ENCODE measurements at places on chromosomes 4 and X.

GRCh38 chr4:15906020-15906443 is 32.5 kb downstream of the FGFBP1 start:
- no peaks in the 10 kb centered on the region for H3K36me3 ChIP-seq
- no peak for DNase-seq
- no peaks in the 10 kb centered on the region for H3K27me3 ChIP-seq
- no peak overlapping the region for H3K4me3 ChIP-seq
- no peak overlapping the region for H3K27ac ChIP-seq

DNA sequence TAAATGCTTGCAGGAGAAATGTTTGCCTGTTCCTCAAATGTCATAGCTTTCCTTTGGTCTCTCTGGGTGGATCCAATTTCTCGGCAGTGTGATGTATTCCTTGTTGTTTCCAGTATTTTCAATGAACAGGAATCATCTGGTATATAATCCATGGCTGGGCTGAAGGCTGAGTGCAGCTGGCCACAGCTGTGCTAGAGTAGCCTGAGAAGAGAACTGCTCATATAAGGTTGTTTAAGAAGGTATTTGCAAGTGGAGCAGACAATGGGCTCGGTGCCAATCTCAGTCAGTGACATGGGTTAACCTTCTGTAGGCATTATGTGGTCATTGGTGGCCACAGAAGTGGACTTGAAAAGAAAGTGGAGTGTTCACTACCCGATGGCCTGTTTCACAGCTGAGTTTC is 390.3 kb downstream of the SPRY1 start:
- peaks cover 3% of the 10 kb centered on the region for H3K4me1 ChIP-seq
- peak overlapping the region; percentile 75 for H3K27ac ChIP-seq
- DNase-seq, result no peak
- H3K4me3 ChIP-seq, result no peak overlapping the region
- H3K27me3 ChIP-seq, result no peaks in the 10 kb centered on the region
- no peaks in the 10 kb centered on the region for H3K36me3 ChIP-seq

GRCh38 chr4:102579794-102580462 is 78.8 kb downstream of the NFKB1 start:
- H3K36me3 ChIP-seq, result peaks cover 8% of the 10 kb centered on the region
- H3K4me3 ChIP-seq, result no peak overlapping the region
- no peak for DNase-seq
- H3K27ac ChIP-seq, result no peak overlapping the region
- no peaks in the 10 kb centered on the region for H3K4me1 ChIP-seq

DNA sequence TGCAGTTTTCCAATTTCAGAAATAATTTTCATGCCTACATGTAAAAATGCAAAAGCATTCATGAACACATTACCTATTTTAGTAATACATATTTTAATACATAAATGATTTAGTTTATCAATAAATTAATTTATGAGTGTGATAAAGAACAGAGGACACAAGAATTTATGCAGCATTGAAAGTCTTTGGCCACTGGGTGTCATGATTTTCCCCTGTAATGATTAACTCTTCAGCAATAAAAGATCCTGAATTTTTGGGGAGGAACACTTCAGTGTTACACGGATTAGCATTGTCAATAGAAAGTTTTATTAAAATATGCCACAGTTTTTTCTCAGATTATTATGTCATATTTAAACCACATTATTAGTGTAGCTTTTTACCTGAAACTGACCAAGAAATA is 8.6 kb upstream of the VCX2 start:
- no peak overlapping the region for H3K4me3 ChIP-seq
- no peaks in the 10 kb centered on the region for H3K36me3 ChIP-seq
- no peaks in the 10 kb centered on the region for H3K27me3 ChIP-seq
- no peaks in the 10 kb centered on the region for H3K4me1 ChIP-seq

DNA sequence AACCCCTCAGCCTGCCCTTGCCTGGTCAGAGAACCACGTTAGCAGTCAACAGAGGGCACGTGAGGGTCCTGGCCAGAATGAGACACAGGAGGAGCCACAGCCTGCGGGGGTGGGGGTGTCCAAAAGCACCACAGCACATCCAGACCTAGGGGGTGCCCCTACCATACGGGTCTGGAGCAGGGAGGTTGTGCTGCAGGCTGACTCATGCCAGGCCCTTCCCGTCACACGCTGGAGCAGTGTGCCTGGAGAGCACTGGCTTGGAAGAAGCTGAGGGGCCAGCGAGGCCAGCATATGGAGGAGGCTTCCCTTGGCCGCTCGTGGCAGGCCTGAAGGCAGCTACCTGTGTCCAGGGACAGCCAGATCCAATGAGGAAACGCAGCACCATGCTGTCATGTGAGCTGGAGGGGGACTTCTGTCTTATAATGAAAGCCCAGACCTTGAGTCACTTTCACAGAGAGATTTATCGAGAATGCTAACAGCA is 1.5 kb upstream of the IRAK1 start:
- no peak overlapping the region for H3K4me3 ChIP-seq
- H3K4me1 ChIP-seq, result no peaks in the 10 kb centered on the region
- no peak overlapping the region for H3K27ac ChIP-seq

DNA sequence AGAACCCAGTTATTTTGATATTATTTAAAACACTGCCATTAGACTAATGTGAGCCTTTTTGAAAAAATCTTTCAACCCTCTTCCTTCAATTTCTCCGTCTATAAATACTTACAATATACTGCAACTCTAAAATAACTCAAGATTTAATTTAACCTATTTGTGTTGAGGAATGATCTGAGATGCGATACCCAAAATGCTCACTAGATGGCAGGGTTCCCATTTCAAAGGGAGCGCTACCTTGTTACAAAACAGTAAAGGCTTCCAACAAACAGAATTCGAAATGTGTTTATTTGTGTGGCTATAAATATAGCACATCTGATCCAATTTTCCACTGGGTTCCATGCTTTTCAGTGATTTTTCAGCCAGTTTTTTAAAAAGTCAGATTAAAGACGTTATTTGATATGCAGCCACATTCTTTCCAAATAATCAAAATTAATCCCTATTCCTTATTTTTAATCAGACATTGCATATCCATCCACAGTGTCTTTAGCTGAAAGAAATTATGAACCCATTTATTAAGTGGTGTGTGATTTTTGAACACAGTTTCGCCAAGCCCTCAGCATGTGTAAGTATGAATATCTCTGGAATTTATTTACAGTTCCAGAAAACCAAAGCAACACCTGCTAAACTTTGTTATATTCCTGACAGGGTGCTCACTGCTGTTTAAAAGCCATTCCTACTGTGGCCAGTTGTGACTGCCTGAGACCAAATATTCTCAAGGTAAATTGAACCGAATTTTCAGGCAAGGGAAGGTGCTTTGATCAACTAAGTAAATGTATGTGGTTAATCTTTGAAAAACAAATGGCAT is 668.0 kb upstream of the LCORL start:
- H3K4me1 ChIP-seq, result no peaks in the 10 kb centered on the region
- no peak overlapping the region for H3K27ac ChIP-seq
- H3K27me3 ChIP-seq, result no peaks in the 10 kb centered on the region
- no peak for DNase-seq

DNA sequence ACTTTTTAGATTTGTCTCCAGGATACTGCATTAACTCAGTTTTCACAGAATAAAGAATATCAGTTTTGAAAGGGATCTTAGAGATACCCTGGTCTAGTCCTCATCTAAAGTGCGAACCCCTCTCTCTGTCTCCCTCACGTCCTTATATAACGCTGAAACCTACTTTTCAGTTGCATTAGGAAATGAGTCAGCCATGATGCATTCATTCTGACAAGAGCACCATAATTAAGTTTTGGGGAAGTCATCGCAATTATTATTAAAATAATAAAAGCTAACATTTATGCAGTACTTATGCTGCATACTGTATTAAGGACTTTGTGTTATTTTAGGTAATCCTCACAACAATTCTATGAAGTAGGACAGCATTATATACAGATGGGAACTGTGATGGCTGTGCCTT is 116.1 kb downstream of the REELD1 start:
- no peaks in the 10 kb centered on the region for H3K27me3 ChIP-seq
- H3K4me1 ChIP-seq, result no peaks in the 10 kb centered on the region
- H3K4me3 ChIP-seq, result no peak overlapping the region
- DNase-seq, result no peak
- H3K27ac ChIP-seq, result no peak overlapping the region

DNA sequence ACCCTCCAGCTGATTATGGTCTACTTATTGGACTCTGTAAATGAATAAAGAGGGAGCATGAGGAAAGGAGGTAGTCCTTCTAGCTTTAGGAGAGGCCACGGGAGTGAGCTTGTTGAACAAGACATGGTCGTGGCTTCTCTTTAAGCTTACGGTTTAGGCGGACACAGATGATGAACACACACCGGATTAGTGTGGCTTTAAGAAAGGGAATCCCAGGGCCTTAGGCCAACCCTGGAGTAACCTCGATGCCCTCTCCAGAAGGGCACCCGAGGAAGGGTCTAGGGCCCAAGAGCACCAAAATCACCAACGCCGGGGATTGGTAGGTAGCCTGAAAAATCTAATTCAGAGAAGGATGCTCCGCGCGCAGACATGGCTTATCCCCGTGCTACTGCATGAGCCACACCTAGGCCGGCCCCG is 39.4 kb downstream of the ERVMER34-1 start:
- no peaks in the 10 kb centered on the region for H3K36me3 ChIP-seq

DNA sequence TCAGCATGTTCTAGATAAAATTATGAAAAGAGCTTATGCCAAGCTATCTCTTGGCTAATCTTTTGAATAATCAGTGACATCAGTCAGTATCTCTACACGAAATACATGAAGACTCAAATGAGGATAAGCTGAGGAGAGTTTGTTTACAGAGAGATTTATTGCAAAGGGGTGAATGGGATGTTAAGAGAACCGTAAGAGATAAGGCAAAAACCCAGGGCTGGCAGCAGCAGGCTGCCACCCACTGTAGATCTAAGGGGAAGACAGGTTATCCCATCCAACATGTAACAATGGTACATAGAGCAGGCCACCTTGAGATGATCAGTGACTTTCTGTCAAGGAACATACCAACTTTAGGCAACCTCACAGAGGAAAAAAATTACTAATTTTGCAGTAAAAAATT is 432.1 kb upstream of the NR3C2 start:
- H3K27ac ChIP-seq, result no peak overlapping the region
- no peak overlapping the region for H3K4me3 ChIP-seq
- no peak for DNase-seq

DNA sequence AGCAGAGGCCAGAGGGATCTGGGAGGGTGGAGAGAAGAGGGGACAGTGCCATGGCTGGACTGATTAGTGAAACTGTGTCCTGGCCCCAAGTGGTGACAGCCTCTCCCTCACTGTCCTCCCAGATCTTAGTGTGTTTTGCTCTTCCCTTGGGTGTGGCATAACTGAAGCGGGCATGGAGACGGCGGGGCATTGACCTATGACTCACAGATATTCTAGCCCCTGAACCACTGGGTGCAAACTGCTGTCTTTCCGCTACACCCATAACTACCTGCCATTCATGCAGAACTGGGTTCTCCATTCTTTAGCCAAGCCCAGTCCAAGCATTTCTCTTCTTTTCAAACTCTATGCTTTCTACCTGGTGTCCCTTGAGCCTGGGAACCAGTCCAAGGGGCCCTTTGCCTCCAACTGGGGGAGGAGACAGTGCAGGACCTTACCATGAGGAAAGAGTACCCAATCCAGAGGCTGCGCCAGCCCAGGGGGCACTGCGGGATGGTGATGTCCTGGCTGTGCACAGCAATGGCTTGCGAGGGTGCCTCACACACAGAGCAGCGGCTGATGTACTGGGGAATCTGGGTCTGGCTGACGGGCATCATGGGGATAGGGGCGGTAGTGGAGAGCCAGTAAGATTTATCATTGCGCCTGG is 67.6 kb downstream of the ATG4A start:
- no peaks in the 10 kb centered on the region for H3K4me1 ChIP-seq
- no peak overlapping the region for H3K27ac ChIP-seq
- DNase-seq, result no peak
- H3K4me3 ChIP-seq, result no peak overlapping the region
- no peaks in the 10 kb centered on the region for H3K27me3 ChIP-seq

DNA sequence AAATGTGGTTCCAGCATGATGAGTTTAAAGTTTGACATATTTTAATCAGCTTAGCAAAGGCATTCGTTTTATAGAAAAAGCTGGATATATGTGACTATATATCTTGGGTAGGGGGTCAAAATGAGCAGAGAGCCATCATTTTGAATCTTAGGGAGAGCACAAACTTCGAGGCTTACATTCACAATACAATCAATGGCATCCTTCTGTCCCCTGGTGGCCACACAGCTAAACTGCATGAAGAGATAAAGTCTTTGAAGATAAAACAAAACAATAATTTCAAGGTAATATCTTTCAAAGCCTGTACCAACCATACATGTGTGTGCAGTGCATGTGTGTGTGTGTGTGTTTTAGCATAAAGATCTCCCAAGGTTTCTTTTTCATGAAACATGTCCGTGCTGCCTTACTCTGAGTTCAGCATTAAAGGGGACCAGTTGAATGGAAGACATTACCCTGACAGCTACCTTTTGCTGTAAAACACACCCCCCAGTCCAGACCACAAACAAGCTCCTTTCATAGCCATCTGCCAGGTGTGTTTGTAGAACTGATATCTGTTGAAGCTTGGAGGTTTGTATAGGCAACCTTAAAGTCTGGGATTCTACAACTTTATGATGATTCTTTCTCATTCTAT is 22.0 kb downstream of the DYNLT3 start:
- H3K36me3 ChIP-seq, result no peaks in the 10 kb centered on the region
- peak; percentile 58 for DNase-seq
- H3K27ac ChIP-seq, result no peak overlapping the region
- H3K4me3 ChIP-seq, result no peak overlapping the region
- H3K27me3 ChIP-seq, result no peaks in the 10 kb centered on the region
- H3K4me1 ChIP-seq, result no peaks in the 10 kb centered on the region

All from aorta (tissue), 5 donors.